ENCODE measurements at places on chromosomes 2 and 18.

GRCh38 chr2:101113441-101114267, 37.5 kb downstream of the TBC1D8 start:
- DNase-seq, result no peak

DNA sequence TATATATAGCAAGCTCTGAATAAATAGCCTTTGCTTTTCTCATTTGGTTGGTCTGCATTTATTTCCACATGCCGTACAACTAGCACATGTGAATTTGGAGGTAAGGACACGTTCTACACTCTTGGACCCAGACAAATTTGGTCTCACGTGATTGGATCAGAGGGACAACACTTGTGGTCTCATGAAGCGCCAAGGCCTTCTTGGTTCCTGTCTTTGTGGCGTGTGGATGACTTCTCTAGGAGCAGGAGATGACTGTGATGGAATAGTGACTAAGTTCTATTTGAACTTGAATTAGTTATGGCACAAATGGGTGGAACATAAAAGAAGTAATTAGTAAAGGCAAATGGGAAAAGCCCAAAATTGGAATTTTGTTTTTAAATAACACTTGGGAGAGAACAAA, 206.9 kb downstream of the BCL2 start:
- no peak for DNase-seq

DNA sequence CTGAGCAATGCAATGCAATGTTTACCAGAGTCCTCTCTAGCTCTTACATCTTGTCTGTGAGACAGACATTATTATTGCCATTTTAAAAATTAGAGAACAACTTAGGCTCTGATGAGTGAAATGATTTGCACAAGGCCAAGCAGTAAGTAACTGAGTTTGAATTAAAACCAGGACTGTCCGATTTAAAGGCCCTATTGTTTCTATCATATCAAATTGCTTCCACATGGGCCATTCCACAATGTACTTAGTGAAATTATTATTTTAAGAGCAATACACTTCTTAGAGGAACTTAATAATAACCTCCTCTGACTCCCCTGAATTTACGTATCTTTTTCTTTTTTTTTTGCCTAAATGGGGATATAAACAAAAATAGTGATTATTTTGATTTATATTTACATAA, 64.6 kb downstream of the PLCL1 start:
- no peak for DNase-seq

GRCh38 chr2:232336981-232337720, 41.4 kb upstream of the ALPP start:
- DNase-seq, result no peak

DNA sequence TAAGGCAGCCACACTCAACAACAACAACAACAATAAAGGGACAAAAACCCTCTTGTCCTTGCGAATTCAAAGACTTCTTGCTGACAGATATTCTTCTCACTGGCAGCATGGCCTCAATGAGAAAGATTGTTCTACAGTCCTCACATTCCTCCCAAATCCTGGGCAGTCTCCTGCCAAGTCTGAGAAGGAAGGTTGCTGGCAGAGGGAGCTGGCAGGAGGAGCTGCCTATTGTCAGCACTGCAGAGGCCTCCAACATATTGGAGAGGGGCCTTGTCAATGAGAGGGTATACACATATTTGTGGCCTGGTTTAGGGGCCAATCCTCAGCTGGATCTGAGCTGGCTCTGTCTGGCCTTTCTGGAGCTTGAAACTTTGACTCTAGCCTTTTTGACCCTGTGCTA, 63.5 kb downstream of the LAMA3 start:
- DNase-seq, result no peak

GRCh38 chr2:194182888-194183287, 1474.1 kb upstream of the SLC39A10 start:
- no peak for DNase-seq

DNA sequence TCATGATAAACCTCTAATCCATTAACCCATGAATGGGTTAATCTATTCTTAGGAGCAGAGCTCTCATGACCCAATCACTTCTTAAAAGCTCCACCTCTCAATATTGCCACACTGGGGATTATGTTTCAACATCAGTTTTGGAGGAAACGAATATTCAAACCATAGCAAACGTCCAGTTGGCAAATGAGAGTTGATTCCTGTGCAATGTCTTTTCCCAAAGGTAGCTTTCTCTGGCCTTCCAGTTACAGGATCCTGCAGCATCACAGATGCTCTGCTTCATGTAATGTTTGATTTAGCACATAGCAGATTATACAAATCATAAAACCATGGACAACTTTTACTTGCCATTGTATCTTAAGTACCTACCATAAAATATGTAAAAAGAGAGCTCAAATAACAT, 481.0 kb downstream of the TNS1 start:
- DNase-seq, result no peak

DNA sequence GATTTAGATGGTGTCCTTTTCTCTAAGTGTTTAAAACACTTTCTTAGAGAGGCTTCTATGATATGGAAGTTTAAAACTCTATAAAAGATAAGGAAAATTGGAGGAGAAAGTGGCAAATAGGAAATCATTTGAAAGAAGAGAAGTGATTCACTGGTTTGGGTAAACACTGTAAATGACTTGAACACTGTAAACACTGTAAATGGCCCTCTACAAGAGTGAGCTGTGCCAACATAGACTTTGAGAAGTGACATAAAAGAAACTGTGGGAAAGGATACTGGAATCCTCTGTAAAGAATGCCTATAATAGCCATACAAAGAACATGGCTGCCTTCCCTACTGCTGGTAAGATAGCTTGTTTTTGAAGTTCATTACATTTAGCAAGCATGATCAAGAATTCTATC, 210.9 kb upstream of the SIX3 start:
- no peak for DNase-seq

DNA sequence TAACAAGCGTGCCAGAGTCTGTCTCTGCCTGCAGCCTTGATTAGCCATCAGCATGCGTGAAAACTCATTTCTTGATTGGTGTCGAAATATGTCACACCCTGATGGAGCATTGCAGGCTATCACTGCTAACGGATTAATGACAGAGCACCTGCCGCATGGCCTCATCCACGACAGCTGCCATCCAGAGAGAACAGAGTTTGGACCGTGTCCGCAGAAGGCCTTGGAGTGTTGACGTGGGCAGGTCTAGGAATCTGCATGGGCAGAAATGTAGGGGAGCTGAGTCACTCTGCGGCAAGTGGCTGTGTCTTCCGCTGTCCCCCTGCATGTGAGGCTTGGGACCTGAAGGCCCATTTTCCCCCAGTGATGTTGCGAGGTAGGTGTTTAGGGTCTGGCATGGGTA, 43.0 kb downstream of the KLHL29 start:
- no peak for DNase-seq

GRCh38 chr2:233204286-233204936, 47.1 kb upstream of the ATG16L1 start:
- no peak for DNase-seq

GRCh38 chr2:120794716-120795115, 59.0 kb downstream of the GLI2 start:
- DNase-seq, result no peak

DNA sequence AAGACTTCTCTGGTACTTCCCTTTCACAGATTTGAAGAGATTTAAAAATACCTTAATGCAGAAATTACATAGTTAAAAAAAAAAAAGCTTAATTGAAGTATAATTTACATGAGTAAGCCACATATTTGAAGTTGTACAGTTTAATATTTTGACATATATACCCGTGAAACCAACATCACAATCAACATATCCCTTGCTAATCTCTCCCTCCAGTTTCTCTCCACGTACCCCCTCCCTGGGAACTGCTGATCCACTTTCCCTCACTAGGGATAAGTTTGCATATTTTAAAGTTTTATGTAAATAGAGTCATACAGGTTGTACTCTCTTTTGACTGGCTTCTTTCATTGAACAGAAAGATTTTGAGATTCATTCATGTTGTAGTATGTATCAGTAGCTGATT, 22.4 kb downstream of the EMILIN2 start:
- DNase-seq, result no peak

DNA sequence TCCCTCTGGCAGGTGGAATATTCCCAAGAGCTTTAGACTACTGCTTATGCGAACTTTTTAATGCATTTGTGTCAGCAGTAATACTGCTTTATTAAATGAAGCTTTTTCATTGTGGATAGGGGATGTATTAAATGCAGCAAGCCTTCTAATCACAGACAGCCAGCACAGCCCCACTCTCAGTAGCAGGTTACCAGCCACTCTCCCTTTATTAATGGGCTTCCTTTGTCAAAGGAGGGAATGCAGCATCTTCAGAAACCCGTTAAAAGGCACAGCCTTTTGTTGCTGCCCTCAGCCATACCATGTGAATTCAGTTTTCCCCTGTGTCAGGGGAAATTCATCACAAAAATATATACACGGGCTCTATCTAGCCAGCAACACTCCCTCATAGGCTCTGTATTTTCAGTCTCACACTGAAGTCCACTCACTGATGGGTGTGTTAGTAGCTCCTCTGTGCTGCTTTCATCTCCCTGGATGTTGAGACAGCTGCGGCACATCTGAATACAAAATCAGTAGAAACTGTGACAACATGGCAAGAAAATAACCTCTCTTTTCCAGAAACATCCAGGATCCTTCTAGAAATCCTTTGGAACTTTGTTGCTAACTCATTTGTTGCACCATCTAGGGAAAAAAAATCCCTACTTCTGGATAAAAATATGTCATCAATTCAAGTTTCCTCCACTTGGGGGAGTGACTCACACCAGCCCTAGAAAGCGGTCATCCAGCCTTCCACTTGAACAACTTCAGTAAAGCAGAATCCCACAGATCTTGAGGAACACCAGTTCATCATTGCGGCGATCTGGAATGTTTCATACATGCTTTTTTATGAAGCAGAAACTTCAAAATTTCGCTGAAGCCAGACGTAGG, 48.4 kb downstream of the LRRTM1 start:
- DNase-seq, result no peak

DNA sequence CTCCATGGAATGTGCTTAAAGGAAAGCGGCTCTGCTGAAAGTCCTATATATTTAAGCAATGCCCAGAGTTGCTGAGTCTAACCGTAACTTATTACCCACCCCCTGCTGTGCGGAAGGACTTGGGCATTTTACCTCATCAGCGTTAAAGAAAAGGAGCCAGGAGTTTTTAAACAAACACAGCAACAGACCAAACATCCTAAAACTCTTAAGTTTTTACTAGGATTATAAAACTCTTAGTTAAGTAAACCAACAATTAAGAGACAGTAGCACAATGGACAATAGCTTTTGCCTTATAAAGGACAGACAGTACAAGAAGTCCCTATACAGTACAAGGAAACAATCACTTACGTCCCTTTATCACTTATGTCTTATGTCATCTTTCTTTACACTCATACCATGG, 90.2 kb downstream of the ZNF521 start:
- DNase-seq, result no peak

GRCh38 chr18:63407734-63408133, 14.5 kb downstream of the VPS4B start:
- DNase-seq, result no peak

- no peak for DNase-seq
Observed at GRCh38 chr18:25881149-25881548, 209.3 kb downstream of the SS18 start.

GRCh38 chr2:69122271-69122670, 109.3 kb downstream of the ANTXR1 start:
- DNase-seq, result no peak

DNA sequence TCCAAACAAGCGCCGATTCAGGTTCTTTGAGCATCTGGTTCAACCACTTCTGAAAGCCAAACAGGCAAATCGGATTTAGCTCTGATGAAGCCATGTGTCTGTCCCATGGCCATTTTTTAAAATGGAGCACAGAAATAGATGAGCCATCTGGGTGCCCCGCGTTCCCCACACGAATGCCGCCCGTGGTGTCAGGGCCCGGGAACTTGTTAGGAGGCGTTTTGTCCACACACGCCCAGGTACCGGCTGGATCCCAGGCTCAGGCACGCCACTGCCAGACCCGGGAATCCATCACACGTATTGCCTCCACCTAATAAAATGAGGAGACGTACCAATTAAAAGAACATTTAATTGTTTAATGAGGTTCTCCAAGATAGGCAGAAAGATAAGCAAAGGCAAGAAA, 374.4 kb upstream of the SALL3 start:
- no peak for DNase-seq

DNA sequence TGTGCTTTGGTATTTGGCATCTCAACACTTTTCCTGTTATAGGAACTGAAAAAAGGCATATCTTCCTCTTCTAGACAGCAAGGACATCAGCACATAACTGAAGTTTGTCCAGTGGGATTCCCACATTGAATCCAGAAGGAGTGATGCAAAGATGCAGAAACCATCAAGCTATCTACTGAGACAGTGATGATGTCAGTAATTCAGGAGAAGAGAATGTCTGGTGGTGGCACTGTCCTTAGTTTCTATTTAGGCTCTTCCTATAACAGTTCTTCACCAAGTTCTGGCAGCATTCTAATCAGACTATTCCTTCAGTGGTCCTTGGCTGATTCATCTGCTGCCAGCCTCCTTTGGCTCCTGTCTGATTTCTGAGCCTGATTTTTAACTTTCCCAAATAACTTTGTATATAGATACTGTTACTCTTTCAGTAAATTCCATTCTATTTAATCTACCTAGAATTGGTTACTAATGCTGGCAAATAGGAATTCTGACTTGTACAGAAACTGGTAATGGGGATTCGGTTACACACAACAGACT, 56.6 kb upstream of the AGPS start:
- no peak for DNase-seq

- no peak for DNase-seq
Observed at GRCh38 chr2:157075924-157076323, 181.6 kb upstream of the GALNT5 start.

DNA sequence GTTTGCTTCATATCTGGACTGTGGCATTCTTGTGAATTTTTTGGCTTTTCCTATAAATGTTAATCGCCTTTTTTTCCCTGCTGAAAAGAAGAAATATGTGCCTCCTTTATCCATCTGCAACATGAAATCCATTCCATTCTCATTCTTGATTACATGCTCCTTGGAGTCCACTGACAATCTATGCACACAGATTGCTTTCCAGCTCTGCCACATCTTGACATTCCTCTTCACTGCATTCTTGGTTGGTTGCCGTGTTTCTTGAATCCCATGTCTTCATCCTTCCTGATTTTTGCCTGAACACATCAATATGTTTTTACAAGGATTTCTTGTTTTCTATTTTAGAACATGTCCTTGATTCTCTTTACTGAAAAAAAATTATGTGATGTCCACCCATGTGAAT, 26.7 kb upstream of the BIRC6 start:
- no peak for DNase-seq

DNA sequence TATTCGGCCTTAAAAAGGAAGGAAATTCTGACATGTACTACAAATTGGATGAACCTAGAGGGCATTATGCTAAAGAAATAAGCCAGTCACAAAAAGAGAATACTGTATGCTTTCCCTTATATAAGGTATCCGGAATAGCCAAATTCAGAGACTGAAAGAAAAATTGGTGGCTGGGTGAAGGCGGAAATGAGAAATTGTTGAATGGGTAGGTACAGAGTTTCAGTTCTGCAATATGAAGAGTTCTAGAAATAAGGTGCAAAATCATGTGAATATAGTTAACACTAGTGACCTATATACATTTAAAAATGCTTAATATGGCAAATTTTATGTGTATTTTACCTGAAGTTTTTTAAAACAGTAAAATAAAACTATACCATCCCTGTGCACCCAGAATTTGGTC, 43.1 kb downstream of the RMP24 start:
- DNase-seq, result no peak
